NCI-H1105 (cell line): ENCODE measurements at places on chromosomes 1 and 21.

- DNase-seq: no peak
These were observed 266.1 kb downstream of the KIF26B start for GRCh38 chr1:245420926-245421325.

- DNase-seq: no peak
These were observed at the start of gene UAP1 for GRCh38 chr1:162561616-162562469. Gene UAP1 (plus strand): TSS chr1:162561722. CDS start chr1:162566069, 4,347 bp downstream.

- no peak for DNase-seq
These were observed 8.6 kb downstream of the ATP6V1G3 start for GRCh38 chr1:198531891-198532290.

GRCh38 chr1:115888976-115889375 is 48.0 kb upstream of the NHLH2 start:
- DNase-seq: no peak

- no peak for DNase-seq
These were observed 68.2 kb downstream of the ZFYVE9 start for GRCh38 chr1:52210044-52210443.

DNA sequence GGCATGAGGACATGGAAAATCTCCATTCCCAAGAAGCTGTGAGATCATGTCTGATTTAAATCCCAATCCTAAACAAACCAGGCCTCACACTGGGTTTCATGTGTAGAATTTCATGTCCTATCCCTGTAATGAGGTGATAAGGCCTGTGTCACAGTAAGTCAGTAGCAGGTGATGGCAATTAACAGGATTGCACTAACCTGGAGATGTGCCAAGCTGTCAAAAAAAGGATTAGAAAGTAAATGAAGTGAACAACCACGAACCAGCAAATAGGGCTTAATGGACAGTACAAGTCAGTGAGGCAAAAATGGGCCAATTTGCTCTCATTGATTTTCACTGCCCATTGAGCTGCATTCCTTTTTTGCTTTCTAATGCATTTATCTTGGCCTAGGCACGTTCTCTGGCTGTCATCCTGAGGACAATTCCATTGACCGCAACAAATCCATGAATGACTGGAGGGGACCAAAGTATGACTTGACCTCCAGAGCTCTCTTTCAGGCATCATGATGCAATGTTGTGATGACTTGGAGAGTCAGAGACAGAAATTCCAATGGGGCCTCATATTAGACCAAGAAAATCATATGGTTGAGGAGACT is 673.6 kb upstream of the ADGRL2 start:
- peak; percentile 95 for DNase-seq

GRCh38 chr1:117821774-117822482 is 107.5 kb downstream of the GDAP2 start:
- no peak for DNase-seq

- no peak for DNase-seq
These were observed 7.3 kb downstream of the TMCO4 start for GRCh38 chr1:19792237-19793002.

DNA sequence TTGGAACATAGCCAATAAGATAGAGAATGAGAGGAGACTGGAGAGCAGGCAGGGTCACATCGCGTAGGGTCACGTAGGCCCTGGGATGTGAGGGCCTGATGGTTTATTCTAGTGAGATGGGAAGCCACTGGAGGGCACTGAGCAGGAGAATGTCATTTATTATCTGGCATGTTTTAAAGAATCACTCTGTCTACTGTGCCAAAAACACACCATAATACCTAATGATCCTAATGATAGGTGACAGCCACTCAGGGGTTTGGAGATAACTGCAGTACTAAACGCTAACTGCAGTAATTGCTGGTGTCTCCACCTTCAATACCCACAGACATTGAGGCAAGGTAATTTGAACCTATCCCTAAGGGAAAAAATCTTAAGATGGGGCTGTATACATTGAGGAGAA is 185.4 kb downstream of the TTLL7 start:
- no peak for DNase-seq

- no peak for DNase-seq
These were observed 159.1 kb downstream of the EDEM3 start for GRCh38 chr1:184595596-184595995.

DNA sequence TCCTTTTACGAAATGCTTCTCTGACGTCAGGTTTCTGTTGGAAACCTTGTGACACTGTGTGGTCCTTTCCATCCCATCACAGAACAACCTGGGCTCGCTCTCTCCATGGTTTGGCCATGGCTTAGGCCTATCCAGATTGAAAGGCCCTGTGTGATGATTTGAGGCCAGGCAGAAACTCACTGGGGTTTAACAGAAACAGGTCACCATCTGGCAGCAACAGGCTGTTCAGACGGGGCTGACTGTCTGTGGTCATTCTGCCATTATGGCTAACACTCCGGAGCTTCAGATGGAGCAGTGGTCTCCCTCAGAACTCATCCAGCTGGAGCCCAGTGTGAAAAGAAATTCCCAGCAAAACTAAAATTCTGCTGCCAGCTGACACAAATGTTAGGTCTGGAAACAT is 9.3 kb downstream of the PLEKHM2 start:
- no peak for DNase-seq
